ENCODE measurements at places on chromosomes 1 and 21.

DNA sequence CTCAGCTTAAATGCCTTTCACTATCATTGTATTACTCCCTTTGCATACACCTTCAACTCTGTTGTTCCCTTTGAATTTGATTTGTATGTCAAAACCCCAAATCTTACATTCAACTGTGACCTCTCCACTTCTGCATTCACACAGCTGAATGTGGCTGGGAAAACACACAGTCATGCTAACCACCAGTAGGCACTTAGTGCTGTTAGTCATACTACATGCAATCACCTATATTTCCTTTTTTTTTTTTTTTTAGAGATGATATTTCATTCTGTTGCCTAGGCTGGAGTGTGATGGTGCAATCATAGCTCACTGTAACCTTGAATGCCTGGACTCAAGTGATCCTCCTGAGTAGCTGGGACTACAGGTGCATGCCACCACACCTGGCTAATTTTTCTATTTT is 16.2 kb downstream of the BTBD8 start:
- DNase-seq = no peak

DNA sequence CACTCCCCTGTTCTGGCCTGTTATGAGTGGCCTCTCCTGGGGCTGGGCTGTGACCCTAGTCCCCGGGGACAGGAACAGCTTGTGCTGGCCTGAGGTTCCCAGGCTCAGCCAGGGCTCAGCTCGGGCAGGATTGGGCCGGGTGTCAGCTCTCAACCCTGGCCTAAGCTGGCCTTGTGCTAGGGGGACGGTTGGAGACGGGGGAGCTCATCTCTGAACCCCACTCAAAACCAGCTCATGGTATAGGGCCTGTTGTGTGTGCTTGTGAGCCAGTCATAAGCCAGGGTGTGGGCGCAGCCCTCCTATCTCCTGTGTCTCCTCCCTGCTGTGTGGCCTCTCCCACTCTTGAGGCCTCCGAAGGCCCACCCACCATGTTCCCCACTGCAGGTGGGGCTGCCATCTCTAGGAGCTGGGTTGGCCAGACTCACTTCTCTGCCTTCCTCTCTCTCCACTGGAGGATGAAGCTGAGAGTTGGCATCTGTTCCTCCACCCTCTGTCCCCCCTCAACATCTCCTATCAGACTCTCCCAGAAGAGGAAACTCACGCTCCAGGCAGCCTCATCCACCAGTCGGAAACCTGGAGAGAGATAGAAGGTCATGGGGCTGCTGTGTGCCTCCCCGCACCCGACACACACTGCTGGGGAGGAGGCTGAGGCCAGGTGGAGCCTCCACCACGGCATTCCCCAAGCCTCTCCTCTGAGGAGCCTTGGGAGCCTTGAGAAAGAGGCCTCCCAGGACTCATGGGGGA is 1.4 kb downstream of the PEAR1 start:
- no peak for DNase-seq

GRCh38 chr1:62528015-62528414 is 69.3 kb upstream of the ANGPTL3 start:
- DNase-seq = peak; percentile 7

GRCh38 chr1:157269656-157270375 is 131.6 kb upstream of the ETV3 start:
- DNase-seq = no peak

DNA sequence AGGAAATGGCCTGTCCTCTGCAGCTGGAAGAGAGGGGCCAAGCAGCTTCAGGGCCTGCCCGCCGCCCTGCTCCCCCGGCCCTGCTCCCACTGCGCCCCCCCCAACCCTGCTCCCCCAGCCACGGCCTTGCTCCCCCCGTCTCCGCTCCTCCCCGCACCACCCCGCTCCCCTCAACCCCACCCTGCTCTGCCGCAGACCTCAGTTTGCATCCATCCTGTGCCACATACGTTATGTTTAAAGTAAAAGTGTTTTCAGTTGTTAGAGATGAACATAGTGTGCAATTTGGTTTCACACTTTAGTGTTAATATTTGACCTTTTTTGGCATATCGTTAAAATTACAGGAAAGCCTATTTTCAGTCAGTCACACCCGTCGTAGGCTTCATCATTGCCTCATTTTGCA is 34.1 kb upstream of the DIP2A start:
- peak; percentile 62 for DNase-seq

GRCh38 chr1:214523124-214523824 is 28.1 kb downstream of the PTPN14 start:
- no peak for DNase-seq

- DNase-seq = peak; percentile 38
Observed at GRCh38 chr1:21669258-21670058, at the start of gene RAP1GAP. TSS of gene RAP1GAP (minus strand) at chr1:21669357. CDS start at chr1:21620032, 49,325 bp downstream.

DNA sequence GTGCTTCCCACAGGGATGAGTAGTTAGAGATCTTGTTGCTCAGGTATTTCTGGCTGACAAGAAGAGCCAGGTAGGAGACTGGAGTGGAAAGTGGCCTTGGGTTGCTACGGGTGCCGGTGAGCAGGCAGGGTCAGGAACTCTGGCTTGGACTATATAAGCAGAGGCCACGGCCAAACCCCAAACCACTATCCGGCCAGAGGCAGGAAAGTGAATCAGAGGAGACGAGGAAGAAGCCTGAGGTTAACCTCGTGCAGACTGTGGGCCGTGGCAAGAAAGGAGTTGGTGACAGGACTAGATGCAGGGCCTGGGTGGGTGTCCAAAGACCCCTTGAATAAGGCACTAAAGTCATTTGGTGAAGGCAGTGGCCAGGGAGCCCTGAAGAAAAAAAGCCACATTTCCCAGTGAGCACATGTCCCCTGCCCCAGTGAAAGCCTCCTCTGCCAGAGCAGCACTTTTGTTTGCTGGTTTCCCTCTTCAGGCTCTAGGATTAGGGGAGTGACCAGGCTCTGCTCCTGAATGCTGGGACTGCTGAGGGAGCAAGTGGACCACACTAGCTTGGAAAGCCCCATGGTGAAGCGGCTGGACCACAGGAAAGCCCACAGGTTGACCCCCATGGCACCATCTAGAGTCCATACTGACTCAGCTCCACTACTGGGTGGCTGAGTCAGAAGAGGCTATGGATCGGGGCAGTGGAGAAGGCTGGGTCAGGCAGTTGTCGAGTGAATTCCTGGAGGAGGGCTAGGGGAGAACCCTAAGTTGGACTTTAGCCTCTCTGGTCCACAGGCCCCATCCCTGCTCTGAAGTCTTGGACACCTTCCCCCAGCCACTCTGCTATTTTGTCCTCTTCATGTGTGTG is 23.4 kb downstream of the CSF1 start:
- DNase-seq = no peak

- DNase-seq = no peak
Observed at GRCh38 chr1:189609167-189609566, 868.5 kb downstream of the BRINP3 start.

- no peak for DNase-seq
Observed at GRCh38 chr1:162716123-162716522, 74.4 kb upstream of the HSD17B7 start.

DNA sequence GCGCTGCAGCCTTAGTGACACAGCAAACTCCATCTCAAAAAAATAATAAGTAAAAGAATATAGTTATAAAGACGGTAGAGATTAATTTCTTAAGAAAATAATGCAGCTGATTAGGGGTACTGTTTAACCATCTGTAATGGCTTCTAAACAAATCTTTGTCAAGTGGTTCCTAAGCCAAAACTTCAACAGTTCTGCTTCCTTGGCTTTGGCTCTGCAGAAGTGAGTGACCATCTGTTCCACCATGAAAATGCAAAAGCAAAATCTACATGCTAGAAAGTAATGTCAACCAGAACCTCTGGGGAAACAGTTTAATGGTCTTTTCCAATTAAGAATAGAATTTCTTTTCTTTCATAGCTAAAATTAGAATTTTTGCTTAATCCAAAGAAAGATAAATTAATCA is 8.3 kb upstream of the SH2D5 start:
- no peak for DNase-seq

GRCh38 chr1:89903550-89903949 is 82.7 kb downstream of the LRRC8D start:
- DNase-seq = no peak

- no peak for DNase-seq
Observed at GRCh38 chr1:32012709-32013385, 821 bp upstream of the KHDRBS1 start.

DNA sequence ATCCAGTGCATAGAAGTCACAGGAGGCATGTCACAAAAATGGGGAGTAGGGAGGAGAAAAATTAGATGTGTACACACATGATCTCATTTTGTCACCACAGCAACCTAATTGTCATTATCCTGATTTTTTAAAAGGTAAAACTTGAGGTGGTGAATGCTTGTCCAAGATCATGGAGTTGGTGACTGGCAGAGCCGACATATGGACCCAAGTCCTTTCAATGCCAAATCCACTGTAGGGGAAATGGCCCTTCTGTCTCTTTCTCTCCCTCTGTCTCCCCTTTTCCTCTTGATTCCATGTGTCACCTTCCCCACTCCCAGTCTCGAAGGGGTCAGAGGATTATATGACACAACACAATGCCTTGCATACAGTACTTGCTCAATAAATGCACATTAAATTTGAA is 65.7 kb upstream of the JUN start:
- no peak for DNase-seq

GRCh38 chr1:206698011-206698410 is 13.3 kb downstream of the MAPKAPK2 start:
- DNase-seq = no peak

DNA sequence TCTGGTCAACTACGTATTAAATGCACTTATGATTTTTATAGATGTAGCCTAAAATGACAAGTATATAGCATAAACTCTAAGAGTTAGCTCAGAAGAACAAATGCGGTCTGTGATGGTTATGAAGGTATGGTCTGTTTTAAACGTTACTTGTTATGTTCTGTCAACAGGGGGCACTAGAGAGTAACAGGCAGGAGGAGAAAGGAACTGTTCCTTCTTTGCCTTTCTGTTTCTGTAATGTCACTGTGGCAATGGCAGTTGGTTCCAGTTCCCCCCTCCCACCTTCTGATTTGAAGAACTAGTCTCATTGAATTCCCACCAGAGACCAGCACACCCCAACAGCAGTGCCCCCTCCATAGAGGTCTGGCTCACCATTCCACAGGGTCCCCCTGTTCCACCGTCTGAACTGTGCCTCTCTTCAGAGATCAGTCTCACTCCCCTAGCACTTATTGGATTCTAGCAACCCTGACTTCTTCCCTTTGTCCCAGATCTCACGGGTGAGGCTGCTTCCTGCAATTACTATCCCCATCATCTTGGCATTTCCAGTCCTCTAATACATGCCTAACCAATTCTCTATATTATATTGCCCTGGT is 14.0 kb downstream of the KRTAP24-1 start:
- DNase-seq = no peak

DNA sequence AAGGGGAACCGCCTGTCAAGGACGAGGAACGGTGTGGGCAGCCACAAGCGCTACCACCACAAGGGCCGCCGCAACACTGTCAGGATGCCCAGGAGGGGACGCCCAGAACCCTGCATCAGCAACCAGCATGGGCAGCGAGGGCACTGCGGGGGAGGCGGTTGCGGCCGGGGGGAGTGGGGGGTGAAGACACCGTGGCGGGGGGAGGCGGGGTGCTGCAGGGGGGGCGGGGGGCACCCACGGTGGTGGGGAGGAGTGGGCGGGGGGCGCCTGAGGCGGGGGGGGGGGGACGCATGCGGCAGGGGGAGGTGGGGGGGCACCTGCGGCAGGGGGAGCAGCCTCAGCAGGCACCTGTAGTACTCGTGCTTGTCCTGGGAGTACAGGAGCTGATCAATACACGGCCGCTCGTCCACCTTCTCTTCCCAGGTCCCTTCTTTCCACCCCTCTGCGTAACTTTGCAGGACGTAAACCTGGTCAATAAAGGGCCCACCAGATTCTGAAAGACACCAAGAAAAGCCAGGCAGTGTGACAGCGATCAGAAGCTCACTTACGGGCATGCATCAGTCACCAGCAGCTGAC is 4.6 kb downstream of the POFUT2 start:
- DNase-seq = no peak

DNA sequence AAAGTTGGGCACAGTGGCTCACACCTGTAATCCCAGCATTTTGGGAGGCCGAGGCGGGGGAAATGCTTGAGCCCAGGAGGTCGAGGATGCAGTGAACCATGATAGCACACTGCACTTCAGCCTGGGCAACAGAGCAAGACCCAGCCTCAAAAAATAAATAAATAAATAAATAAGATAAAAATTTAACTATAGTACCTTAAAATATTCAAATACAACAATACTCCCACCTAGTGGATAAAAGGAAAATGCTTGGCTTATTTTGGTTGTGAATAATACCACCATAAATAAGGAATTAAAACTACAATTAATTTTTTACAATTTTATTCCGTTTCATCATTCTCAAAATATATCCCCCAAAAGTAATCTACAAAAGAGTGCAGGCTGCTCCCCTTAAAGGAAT is 8.1 kb downstream of the PSMG1 start:
- peak; percentile 22 for DNase-seq

GRCh38 chr1:148318123-148318903 is 164.8 kb downstream of the PPIAL4G start:
- peak; percentile 63 for DNase-seq

- DNase-seq = no peak
Observed at GRCh38 chr1:183435497-183435896, 17.3 kb upstream of the NMNAT2 start.

DNA sequence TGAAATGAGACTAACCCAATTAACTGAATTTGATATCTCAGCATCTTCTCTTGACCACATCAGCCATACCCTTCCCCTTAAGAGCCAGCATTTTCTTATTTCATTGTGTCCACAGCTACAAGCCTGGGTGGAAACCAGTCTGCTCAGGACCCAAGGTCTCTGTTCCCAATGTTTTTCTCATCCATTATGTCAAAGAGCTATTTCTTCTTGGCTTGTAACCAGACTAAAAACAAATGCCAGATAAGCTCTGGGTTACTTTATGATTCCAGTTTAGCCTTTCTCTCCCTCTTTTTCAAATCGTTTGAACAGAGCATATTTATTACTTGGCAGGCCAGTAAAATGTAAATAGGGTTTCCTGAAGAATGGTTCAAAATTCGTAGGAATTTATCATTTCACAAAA is 109.3 kb upstream of the SPATA6 start:
- DNase-seq = no peak

- peak; percentile 26 for DNase-seq
Observed at GRCh38 chr1:25100151-25100833, 132.0 kb downstream of the SYF2 start.

DNA sequence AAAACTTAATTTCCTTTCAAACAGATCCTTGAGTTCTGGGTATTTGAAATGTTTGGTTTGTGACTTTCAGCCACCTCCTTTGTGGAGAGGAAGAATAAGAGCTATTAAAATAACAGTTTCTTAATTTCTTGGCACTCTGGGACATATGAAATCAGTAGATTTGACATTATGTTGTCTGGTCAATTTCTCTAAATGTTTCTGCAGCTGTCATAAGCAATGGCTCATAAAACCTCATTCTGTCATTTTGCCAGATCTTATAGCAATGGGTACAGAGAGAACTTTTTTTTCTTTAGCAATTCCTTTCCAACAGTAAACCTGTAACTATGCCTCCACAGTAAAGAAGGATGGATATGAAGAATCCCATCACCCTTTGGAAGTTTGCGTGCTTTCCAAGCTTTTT is 52.6 kb downstream of the LAMC1 start:
- no peak for DNase-seq

DNA sequence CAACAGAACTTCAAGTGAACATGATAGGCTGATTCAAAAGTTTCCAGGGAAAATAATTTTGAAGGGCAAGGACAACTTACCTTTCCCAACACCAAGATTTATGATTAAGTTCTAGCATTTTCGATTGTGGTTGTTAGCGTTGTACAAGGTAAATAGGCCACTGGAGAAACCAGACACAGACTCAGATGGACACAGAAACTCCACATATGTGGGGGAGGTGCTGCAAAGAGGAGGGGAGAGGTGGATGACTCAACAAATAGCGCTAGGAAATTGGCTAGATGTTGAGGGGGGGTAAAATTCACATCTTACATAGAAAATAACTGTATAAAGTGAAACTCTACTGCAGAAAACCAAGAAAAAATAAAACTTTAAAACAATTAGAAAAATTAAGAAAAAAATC is 564.4 kb downstream of the MATN1 start:
- no peak for DNase-seq
